Right cardiac atrium (tissue), 5 donors: ENCODE measurements at places on chromosomes 5 and 9. TPM values are rescaled to one million over a fixed set of nuclear protein-coding genes. Genes with fewer than 3 reads are reported as not detected.
A peak's percentile ranks its signal among the peaks of the same experiment; 100 is the strongest.

GRCh38 chr5:129460936-129461710 is 1.0 kb downstream of the ADAMTS19 start:
- DNase-seq, result peak; percentile 76

DNA sequence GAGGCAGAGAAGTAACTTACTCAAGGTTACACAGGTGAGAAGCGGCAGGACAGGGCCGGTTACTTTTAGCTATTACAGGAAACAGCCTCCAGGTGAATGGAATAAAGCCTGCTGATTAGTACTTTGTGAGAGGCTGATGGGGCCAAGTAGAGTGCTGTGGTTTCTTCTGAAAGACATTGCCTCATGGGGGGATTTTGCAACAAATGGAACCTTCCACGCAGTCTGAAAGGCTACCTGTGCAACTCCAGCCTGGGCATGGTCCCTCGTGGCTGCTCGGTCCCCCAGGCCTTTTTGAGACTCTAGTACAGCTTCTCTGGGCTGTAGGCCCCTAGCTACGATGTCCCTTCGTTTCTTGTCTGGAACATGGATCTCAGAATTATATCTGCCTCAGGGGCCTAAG is 2.0 kb downstream of the TMEM268 start:
- no peak for DNase-seq

DNA sequence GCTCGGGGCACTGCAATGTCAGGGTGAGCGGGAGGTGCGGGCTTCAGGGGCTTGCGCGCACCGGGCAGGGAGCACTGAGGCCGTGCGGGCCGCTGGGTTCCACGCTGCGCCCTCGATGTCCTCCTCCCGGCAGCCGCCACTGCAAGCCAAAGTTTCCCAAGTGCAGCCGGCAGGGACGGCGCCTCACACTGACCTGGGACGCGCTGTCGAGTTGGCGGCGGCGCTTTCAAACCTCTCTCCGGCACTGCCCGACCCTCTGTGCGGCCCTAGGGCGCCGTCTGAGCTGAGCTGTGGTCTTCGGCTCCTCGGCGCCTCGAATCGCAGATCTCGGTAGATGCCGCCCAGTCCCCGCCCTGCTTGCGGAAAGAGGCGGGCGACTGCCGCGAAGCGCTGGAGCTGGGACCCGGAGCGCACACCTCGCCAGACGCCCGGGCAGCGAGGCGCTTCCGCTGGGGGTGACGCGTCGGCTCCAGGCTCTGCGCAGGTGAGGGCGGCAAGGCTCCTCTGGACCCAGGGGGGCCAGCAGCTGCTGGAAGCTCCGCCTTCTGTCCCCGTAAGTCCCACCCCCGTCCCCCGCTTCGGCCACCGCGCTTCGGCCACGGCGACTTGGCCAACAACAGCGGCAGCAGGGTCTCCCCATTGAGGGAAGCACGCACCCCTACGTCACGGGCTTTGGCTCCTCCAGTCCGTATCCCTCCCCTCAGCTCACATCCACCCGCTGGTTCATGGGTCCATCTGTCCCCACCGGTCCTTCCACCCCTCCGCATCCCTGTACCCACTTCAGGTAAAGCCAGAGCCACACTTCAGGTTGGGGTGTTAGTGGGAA is at the start of gene ANKRD34B:
ANKRD34B (minus strand) TSS at position 320 of the 826 bp plus-strand sequence. CDS start 10,261 bp downstream, outside the sequence.
- no peak for DNase-seq

- no peak for DNase-seq
These were observed 76.1 kb downstream of the ADRB2 start for GRCh38 chr5:148902478-148902877.

- no peak for DNase-seq
These were observed 52.6 kb downstream of the CRB2 start for GRCh38 chr9:123408313-123409262.

GRCh38 chr9:131968632-131969031 is 111.0 kb downstream of the MED27 start:
- DNase-seq, result no peak

DNA sequence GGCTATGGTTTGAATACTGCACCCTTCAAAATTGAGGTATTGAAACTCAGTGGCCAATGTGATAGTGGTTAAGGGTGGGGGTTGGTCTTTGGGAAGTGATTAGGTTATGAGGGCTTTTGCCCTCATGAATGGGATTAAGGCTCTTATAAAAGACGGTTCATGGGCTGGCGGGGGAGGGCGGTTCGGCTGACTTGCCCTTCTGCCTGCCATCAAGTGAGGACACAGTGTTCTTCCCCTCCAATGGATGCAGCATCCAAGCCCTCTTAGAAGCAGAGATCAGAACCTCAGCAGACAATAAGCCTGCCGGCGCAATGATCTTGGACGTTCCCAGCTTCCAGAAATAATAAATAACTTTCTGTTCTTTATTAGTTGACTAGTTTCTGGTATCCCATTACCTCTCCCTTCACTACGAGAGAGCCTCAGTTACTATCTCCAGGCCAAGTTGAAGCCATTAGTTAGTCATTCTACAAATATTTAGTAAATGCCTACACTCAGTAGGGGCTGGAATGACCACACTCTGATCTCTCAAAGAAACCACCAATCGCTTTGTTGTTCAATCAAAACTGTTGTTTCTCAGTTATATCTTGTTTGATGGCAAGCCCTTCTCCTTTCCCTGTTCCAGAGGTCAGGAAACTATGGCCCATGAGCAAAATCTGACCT is 219.3 kb downstream of the TSSK1B start:
- no peak for DNase-seq

GRCh38 chr9:109715344-109715743 is 64.7 kb upstream of the PALM2AKAP2 start:
- peak; percentile 40 for DNase-seq

DNA sequence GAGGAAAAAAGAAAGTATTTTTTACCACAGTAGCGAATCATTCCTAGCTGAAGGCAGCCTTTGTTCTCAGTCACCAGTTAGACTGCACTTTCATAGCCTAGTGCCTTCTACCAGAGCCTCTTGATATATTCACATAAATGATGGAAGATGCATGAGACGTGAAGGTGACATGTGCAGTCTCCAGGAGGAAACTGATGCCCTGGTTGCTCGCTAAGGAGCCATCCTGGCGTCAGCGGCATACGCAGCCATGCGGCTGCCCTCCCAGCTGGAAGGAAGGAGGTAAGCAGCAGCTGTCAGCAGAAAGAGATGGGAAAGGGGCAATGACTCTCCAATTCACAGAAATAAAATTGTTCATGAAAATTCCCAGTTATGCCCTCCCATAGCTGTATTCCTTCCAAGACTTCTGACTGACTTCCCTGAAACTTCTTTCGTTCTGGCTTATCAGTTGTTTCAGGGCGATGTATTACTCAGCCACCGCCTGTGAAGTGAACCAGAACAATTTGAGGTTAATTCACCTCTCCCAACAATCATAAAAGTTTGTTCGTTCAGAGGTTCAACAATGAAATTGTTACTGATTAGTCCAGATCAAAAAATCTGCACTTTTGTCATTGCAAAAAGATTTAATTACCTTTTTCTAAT is 331.2 kb downstream of the NR2F1-AS1 start:
- peak; percentile 18 for DNase-seq

- peak; percentile 42 for DNase-seq
These were observed 1.3 kb downstream of the TERT start for GRCh38 chr5:1293416-1294205.

GRCh38 chr9:84990416-84990815 is 320.9 kb downstream of the NTRK2 start:
- no peak for DNase-seq

- no peak for DNase-seq
These were observed 60.1 kb upstream of the HSPA9 start for GRCh38 chr5:138635265-138635664.

DNA sequence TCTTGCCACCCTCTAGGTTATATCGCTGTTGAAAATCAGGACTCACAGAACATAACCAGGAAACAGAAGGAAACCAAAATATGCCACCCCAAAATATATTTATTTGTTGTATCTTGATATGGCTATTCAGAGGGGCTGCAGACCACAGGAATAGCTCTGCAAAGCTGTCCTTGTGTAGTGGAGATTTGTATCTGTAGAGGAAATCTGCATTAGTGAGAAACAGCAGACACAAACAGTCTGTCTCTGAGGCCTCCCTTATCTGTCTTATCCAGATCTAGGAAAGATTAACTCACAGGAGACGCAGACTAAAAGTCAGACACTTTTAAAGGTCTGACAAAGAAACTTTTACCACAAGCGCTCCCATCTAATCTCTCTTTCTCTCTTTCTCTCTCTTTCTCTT is 54.1 kb upstream of the CEMIP2 start:
- no peak for DNase-seq

DNA sequence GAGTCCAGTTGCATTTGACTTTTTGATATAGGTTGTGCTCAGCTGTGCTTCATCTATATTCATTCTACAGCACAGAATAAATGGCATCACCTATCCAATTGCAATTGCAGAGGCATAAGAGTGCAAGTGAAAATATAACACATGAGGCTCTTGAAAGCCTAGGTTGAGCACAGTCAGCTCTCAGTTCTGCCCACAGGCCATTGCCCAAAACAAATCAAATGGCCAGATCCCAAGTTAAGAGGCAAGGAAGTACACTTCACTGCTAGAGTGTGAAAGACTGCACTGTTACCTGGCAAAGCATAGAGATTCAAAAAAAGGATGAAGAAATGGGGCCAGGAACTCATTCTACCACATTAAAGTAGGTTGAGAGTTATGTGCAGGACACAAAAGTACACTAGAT is 305.5 kb upstream of the SEMA6A start:
- no peak for DNase-seq

DNA sequence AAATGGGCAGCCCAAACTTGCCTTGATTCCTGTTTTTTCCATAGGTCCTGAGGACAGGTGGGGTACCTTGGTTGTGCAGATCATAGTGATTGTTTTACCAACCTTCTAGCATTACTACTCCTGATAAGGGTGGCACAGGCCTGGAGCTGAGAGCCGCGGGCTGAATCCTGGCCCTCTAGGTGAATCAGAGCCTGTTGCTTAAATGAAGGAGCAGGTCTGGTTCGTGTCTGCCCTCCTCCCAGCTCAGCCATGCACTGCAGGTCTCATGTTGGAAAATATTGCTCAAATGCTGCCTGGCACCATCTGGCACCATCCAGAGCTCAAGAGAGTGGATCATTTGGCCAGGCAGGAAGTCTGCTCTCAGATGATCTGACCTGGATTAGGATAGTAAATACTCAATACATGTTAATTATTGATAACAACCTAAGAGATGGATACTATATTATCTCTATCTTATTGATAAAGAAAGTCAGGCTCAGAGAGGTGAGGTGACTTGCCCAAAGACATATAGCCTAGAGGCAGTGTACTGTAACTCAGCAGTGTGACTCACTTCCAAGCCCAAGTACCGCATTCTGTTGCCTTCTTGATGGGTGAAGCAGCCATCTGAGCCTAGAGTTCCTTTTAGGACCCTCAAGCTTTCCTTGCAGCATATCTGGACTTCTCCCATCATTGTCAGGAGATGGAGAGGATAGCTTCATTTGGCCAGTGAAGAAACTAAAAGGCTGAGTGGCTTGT is 104.3 kb upstream of the PITX1 start:
- no peak for DNase-seq

DNA sequence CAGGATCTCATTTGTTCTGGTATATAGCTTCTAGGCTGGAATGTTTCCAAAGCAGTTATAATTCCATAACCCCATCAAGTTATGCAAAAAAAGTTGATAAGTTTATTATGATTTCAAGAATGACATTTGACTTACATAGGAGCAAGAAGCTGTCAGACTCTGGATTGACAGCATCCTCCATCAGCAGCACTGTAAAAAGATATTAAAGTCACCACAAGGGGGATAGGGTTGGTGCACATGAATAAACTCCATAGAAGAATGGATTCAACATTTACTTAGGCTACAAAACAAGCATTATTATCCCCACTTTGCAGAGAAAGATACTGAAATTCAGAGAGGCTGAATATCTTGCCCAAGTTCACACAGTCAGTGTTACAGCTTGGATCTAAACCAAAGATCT is 208.9 kb upstream of the SLC30A5 start:
- DNase-seq, result no peak

GRCh38 chr5:78795757-78796156 is 147.2 kb upstream of the LHFPL2 start:
- no peak for DNase-seq

GRCh38 chr5:96384353-96384752 is 48.7 kb downstream of the PCSK1 start:
- peak; percentile 47 for DNase-seq

GRCh38 chr9:95182854-95183563 is 134.5 kb downstream of the FANCC start:
- no peak for DNase-seq

- DNase-seq, result no peak
These were observed 423.3 kb downstream of the EFNA5 start for GRCh38 chr5:107247427-107247826.

GRCh38 chr5:147911427-147911826 is 5.1 kb upstream of the C5orf46 start:
- peak; percentile 81 for DNase-seq

GRCh38 chr5:657570-657969 is 35.6 kb downstream of the TPPP start:
- DNase-seq, result no peak

- no peak for DNase-seq
These were observed 637 bp upstream of the SMC5 start for GRCh38 chr9:70257991-70258691.

DNA sequence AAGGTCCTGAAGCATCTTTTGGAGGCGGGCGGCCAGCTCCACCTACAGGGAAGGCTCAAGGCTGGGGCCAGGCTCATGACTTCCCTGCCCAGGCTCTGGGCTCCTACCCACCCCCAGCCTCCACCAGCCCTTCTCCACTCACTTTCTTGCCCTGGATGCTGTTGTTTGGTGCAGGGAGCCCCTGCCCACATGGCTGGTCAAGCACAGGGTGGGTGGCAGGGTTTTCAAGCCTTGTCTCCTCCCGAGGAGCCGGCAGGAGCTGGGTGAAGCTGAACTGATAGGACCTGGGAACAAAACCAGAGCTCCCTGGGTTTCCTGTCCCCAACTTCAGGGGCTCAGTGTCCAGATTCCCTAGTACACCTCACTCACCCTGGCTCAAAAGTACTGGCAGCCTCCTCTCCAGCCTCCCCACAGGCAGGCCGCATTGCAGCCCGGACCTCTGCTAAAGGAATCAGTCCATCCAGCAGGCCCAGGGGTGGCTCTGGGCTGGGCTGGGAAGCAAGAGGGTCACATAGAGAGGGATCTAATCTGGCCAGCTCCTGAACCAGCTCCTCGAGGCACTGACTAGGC is 6.9 kb downstream of the SHROOM1 start:
- DNase-seq, result no peak

The BTNL3 gene
- not detected for total RNA-seq

The SPATA31D4 gene
- total RNA-seq, result not detected

The CCDC69 gene
- total RNA-seq, result 189 TPM

The KCNMB1 gene
- total RNA-seq, result 2.3 TPM

The GPX8 gene
- 24.6 TPM for total RNA-seq

The SLC6A19 gene
- not detected for total RNA-seq

The CDKN2B gene
- 1.7 TPM for total RNA-seq

The GFI1B gene
- 0.34 TPM for total RNA-seq

The MYMK gene
- total RNA-seq, result not detected

The SHB gene
- total RNA-seq, result 38.9 TPM
